ENCODE measurements at places on chromosomes 5 and 9.

DNA sequence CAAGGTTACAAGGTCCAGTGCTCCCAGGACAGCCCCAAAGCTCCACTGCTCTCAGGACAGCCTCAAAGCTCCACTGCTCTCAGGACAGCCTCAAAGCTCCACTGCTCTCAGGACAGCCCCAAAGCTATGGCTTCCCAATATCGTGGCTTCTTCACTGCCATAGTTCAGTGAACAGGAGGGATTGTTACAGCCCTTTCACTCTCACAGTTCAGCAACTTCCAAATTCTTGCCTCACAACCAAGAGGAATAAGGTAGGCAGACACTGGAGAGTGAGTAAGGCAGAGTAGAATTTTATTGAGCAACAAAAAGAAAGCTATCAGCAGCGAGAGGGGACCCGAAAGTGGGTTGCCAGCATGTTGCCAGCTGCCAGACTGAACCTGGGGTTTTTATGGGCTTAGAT lies 277.6 kb downstream of the CDH10 start:
- no peak for DNase-seq

DNA sequence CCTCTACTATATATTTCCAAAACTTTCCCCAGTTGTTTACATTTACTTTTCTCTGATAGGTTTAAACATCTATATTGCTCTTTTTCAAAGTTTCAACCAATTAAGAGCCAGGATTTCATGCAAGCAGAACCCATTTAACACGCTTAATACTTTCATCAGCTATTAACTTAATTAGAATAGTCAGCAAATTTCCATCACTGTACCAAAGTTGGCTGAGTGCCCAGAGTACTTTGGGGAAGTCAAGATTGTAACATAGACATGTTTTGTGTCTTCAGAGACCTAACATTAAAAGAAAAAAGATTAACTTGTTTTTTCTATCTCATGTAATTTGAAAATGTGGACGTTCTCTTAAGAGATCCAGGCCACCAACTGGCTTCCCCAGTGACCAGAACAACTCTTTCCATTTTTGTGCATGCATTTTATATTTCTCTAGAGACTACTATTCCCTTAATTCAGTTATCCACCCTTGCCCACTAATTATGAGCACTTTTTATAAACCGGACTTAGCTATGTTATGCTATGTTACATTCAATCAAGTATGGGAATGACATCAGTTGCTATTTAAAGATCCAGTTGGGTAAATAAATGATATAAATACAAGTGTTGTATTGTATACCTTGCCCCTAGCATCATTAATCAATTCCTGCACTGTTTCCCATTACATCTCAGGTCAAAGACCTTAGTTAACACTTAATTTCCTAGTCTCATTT lies 478.1 kb upstream of the NMUR2 start:
- no peak for DNase-seq

GRCh38 chr5:54383941-54384340 lies 71.6 kb upstream of the HSPB3 start:
- no peak for DNase-seq

GRCh38 chr5:16043349-16043965 lies 136.1 kb downstream of the MARCHF11 start:
- DNase-seq, result no peak

DNA sequence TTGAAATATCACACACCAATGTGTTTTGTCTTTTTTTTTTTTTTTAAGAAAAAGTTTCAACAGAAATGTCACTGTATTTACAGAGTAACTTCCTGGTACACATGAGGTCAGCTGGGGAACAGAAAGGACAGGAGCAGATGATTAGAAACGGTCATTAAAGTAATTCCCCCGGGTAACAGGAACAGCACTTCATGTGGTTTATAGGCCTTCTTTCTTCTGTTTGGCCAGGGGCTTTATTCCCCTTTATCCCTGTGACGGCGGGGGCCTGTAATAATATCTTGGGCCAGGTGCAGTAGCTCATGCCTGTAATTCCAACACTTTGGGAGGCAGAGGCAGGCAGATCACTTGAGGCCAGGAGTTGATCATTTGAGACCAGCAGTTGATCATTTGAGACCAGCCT lies 30.5 kb upstream of the MSH3 start:
- no peak for DNase-seq

DNA sequence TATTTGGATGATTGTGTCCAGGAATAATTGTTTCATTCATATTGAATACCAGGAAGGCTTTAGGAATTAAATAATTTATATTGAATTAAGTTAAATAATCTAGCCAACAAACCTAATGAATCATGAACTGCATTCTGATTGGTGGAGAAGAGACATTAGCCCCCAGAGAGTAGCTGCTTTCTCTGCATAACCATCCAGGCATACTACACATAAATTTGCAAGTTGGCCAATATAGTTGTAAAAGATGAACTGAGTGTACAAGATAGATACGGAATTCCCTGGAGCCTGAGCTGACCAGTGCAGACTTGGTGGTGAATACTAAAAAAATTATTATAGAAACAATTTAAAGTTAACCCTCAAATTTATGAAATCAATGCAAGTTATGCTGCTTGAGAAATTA lies 311.8 kb upstream of the KIF2A start:
- no peak for DNase-seq

DNA sequence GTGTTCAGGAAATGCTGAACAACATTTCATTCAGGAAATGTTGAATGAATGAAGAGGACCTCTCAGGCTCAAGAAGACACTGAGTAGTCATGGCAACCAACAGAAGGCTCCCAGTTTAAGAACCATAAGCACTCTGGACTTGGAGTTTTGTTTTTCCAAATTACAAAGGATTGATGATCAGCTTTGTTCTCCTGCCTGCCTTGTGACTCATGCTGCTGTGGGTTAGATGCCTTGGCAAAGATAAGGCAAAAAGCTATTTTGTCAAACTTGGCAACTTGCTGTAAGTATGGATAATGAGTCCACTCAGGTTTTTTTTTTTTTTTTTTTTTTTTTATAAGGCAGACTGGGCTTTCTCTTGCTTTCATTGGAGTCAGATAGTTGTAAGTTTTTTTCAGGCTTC lies 365.0 kb downstream of the TMEM232 start:
- no peak for DNase-seq

DNA sequence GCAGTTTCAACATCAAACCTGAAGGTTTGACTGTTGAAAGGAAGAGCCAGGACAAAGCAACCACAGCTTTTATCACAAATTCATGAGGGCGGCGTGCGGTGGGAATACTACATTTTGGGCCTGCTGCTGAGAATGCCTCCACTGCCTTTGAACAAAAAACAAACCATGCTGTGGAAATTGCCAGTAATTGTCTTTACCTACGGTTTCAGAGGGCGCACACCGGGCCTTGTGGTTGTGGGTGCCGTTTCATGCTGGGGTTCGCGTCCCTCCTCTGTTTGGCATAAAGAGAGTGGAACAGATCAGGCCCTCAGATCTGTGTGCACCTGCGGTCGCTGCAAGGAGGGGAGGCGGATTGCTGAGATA lies 27.6 kb upstream of the TCF7 start:
- DNase-seq, result peak; percentile 84

DNA sequence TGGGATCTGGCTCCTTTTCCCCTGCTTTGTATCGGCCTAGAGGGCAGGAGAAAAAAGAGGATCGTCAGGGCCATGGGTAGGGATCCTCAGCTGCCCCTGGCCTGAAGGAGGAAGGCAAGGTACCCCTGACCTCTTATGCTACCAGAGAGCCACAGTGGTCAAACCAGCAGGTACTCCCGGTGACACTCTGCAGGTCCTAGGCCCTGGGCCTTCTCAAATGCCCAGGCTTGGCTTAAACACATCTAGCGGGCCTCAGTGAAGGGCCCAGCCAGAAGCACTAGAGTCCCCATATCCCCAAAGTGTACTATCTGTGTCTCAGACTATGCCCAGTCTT lies 3.5 kb downstream of the IRF1 start:
- no peak for DNase-seq
